ENCODE measurements at places on chromosomes 6 and 20.

- peak; percentile 24 for DNase-seq
Observed at GRCh38 chr6:79949233-79949632, 1.9 kb upstream of the ELOVL4 start.

DNA sequence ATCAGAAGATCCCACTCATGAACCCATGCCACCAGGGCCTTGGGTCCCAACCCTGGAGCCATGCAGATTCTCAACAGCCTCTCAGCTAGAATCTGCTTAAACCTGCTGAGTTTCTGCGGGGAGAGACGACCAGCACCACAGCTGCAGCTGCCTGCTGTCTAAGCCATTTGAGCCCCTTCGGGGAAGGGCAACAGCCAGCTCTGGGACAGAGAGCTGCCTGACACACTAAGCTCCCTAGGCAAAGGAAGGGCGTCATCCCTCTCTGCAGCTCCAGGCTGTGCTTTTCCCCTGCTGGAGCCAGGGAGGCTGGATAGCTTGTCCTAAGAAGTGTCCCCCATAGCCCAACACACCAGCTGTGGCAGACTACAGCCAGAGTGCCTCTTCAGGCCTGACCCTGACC is 182.5 kb downstream of the OTOR start:
- no peak for DNase-seq

DNA sequence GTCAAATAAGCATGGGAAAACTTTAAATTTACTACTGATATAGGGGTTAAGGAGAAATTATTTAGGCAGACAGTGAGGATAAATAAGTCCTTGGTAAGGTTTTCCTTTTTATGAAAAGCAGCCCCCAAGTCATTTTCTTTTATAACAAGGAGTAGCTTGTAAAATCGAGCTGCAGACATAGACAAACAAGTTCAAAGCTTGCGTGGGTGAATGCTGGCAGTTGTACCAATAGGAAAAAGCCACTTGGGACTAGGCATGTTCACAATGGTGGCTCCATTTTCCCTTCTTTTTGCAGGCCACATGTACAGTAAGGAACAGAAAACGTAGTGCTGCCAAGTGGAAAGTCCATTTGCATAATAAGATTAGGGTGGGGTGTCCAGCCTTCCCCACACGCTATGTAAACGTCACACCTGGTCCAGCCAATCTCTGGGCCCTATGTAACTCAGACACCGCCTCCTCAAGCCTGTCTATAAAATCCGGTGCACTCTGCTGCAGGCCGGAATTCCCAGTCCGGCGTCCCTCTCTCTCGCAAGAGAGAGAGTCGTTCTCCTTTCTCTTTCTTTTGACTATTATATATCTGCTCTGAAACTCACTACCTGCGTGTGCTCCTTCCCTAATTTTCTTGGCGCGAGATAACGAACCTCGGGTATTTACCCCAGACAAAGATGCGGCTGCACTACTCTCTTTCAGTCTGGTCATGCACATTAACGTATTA is 217.1 kb upstream of the MAN1A1 start:
- no peak for DNase-seq

- no peak for DNase-seq
Observed at GRCh38 chr6:107344383-107344782, 115.0 kb downstream of the PDSS2 start.

GRCh38 chr20:55446301-55446700 is 559.0 kb downstream of the CBLN4 start:
- DNase-seq, result no peak

- DNase-seq, result no peak
Observed at GRCh38 chr6:129179283-129179682, 296.3 kb downstream of the LAMA2 start.

DNA sequence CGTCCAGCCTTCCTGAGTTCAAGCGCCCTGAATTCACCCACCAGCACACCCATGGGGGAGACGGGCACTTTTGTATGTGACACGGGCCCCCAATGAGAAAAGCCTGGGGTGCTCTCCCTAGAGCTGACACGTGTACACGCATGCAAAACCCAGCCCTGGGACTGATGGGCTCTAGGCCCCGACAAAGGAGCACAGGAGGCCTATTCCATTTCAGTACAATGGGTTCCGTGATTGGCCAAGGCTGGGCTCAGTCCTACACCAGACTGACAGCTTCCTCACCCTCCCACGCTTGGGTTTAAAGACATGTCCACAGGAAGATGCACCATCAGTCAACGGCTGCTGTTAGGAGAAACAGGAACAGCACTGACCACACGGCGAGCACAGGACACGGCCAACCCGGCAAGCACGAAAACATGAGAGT is 8.8 kb downstream of the ZBTB46 start:
- peak; percentile 13 for DNase-seq

GRCh38 chr6:164108869-164109769 is 694.6 kb downstream of the QKI start:
- DNase-seq, result no peak
